ENCODE measurements at places on chromosomes 5 and 9.

DNA sequence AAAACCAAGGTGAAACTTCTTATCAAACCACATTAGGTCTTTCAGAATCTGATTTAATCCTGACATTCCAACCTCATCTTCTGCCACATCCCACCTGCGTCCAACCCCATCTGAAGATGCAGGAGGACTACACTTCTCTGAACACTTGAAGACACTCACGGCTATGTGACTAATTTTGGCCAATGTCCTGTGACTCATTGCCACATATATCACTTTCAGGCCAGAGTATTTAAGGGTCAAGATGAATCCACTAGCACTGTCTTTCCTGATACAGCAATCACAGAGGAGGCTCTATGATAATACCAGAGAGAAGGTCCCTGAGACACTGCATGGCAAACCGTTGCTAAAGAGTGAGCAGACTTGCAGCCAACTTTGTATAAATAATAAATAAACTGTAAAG is 323.4 kb downstream of the NR2F1-AS1 start:
- no peak for DNase-seq

GRCh38 chr5:123705741-123706140 is 193.8 kb downstream of the CSNK1G3 start:
- no peak for DNase-seq

GRCh38 chr9:76336027-76336426 is 58.2 kb downstream of the RFK start:
- no peak for DNase-seq

DNA sequence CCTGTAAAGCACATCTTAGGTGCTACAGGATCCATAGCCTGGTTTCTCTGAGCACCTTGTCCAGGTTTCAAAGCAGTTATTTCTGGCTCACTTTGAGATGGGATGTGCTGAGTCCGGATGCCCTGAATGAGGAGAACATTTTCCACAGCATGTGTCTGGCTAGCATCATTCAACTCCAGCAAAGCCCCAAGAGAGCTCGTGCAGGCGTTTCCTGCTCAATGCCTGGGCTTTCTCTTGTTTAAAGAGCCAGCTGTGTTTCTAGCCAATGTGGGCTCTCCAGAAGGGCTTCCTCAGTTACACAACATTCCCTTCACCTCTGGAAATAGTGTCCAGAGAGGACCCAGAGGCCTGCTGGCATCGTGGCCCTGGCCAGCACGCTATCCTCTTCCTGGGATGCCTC is 411.7 kb downstream of the DMAC1 start:
- no peak for DNase-seq

- peak; percentile 78 for DNase-seq
Measured at GRCh38 chr9:33415501-33416038, 13.2 kb upstream of the AQP7 start.

DNA sequence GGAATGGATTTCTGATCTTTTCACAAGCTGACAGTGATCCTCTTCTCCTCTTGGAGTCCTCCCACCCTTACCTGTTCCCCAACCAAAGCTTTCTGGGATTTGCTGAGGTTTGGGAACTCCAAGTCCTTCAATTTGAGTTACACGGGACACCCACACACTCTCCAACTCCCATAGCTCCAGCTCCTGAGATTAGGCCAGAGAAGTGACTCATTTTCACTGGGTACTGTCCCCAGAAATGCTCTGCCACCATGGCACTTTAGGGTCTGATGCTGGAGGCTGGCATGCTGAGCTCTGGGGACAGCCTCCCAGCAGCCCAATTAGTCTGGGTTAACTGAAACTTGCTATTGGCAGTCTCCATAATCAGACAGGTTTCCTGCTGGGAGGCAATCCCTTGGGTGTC is 14.0 kb upstream of the HRCT1 start:
- no peak for DNase-seq

DNA sequence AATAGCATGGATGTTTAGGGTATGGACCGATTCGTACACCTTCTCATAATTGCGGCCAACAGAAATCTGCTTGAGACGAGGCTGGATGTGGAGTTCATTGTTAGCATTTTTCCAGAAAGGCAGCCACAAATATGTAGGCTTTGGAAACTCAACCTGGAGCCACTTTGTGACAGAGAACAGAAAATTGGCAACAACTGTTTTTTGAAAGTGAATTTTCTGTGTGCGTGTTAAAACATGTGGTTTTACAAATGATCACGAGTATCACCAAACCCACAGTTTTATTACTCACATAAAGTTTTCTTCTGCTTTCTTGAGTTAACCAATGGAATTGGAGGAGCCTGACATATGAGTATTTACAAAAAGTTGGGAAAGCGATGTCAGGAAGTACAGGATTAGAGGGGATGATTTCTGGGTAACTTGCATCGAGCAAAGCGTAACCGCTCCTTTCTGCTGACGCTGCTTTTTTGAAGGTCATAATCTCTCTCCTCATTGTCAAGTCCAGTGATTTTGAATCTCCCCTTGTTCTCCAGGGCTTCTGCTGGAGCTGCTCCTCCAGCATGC is 138.5 kb upstream of the TAF11L2 start:
- no peak for DNase-seq

- no peak for DNase-seq
Measured at GRCh38 chr9:20321423-20322082, 300.7 kb downstream of the MLLT3 start.

DNA sequence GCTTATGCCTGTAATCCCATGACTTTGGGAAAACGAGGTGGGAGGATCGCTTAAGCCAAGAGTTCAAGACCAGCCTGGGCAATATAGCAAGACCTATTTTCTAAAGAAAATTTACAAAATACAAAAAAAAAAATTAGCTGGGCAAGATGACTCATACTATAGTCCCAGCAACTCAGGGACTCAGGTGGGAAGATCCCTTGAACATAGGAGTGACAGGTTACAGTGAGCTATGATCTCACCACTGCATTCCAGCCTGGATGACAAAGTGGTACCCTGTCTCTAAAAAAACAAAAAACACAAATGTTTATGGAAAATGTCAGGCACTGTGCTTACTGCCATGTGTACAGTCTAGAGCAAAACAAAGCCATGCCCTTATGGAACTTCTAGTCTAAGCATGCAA is 823.3 kb upstream of the DMAC1 start:
- DNase-seq: no peak

GRCh38 chr5:143889986-143890385 is 78.0 kb downstream of the HMHB1 start:
- no peak for DNase-seq
